ENCODE measurements at places on chromosomes 5 and 9. TPM values are rescaled to one million over a fixed set of nuclear protein-coding genes. Genes with fewer than 3 reads are reported as not detected.

Gene CDK5RAP2
- 56.7 TPM for total RNA-seq

Gene GAPT
- total RNA-seq = not detected

Gene SLC34A1
- total RNA-seq = not detected

Gene SV2C
- total RNA-seq = 0.07 TPM

Gene RABL6
- total RNA-seq = 112 TPM

Gene RETREG1
- not detected for total RNA-seq

Gene GARIN3
- not detected for total RNA-seq

Gene PCDHB6
- not detected for total RNA-seq

DNA sequence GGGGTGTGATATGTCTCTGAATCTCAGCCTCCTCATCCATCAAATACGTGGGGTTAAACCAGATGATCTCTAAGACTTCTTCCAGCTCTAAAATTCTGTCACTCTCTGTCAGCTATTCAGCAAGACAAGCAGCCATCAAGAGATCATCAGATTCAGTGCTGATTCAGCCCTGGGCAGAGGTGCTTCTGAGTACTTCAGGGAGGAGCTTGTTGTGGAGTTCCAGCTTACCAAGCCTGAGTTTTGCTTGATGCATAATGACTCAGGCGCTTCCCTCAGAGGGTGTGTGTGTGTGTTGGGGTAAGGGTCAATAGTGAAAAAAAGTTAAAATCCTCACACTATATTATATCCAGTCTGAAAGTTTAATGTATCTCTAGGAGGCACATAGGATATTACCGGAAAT, 29.6 kb upstream of the TAF1L start:
- DNase-seq = no peak

- DNase-seq = no peak
These were observed 286.8 kb upstream of the PANK3 start for GRCh38 chr5:168865968-168866367.

DNA sequence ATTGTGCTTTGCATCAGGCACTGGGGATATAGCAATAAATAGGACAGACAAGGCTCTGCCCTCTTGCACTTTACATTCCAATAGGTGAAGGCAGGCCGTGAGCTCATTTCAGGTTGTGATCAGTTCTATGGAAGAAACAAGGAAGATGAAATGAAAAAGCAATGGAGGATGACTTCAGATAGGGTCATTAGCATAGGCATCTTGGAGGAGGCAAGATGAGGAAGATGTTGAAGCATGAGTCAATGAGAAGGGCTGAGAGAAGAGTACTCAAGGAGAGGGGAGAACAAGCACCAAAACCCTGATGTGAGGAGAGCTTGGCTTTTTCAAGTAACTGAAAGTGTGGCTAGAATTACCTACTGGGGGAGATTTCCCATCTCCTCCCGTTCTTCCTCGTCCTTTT, 5.0 kb upstream of the SPARC start:
- no peak for DNase-seq

GRCh38 chr5:35302544-35302943, 72.3 kb upstream of the PRLR start:
- no peak for DNase-seq

GRCh38 chr5:69170495-69170894, 3.5 kb downstream of the CCNB1 start:
- DNase-seq = no peak

GRCh38 chr9:114399381-114399780, 11.6 kb upstream of the AKNA start:
- no peak for DNase-seq

DNA sequence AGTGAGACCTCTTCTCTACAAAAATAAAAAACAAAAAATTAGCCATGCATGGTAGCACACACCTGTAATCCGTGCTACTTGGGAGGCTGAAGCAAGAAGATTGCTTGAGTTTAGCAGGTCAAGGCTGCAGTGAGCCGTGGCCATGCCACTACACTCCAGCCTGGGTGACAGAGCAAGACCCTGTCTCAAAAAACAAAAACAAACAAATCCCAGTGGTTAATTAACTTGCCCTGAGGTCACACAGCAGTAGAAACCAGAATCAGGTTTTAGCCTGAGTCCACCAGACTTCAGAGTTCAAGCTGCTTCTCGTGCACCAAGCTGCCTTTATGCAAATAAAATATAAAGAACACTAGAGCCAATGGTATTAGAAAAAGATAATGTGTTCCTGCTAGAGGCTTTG, 169.7 kb downstream of the GOLPH3 start:
- DNase-seq = no peak

DNA sequence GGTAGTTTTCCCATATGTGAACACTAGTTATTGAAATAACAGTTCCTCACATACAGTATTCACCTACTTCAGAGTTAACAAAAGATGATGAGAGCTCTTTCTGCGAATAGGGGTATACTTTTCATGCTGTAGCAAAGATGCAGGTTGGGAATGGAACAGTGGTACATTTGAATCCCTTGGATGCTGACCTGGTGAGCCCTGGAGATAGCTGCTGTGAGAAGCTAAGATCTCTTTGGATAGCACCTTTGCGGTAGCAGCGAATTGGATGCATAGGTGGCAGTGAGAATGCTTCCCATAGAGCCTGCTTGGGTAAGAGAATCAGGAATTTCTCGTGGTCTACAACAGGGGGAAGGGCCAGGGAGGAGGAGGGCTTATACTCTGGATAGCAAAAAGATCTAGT, 61.2 kb downstream of the NUP214 start:
- DNase-seq = no peak

- DNase-seq = no peak
These were observed 455.0 kb upstream of the DMAC1 start for GRCh38 chr9:8254541-8254940.

GRCh38 chr5:59693492-59694309, 199.8 kb downstream of the PDE4D start:
- no peak for DNase-seq

GRCh38 chr5:10031817-10032216, 217.9 kb downstream of the ATPSCKMT start:
- no peak for DNase-seq

DNA sequence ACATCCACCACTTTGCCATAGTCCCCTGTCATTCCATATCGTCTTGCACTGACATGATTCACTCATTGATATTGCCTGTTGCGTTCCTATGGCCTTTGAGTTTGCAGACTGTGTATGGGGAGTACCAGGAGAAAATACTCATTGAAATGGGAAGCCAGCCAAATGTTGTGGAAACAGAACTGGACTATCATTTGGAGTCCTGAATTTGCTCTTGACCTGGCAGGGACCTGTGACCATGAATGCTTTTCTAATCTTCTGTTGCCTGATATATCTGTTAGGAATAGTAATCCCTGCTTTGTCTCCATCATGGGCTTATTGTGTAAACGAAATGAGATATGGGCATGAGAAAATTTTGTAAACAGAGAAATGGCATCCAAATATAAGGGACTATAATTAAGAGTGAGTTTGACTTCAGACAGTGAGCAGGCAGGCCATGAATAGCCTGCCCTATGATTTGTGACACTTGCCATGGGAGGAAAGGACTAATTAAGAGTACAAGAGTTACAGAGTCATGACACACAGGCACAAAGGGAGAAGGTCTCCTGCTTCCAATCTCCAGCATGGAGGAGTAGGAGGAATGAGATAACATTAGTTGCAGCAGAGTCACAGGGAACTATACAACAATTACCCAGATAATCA, 572.9 kb upstream of the SGCD start:
- no peak for DNase-seq
